ENCODE measurements at places on chromosomes 3 and 15. TPM values are rescaled to one million over a fixed set of nuclear protein-coding genes. Genes with fewer than 3 reads are reported as not detected.

Gene UBXN7
- 10.7 TPM for total RNA-seq

Gene C3orf80
- total RNA-seq = 4.8 TPM

GRCh38 chr3:190281308-190282051 is 40.8 kb downstream of the CLDN1 start:
- DNase-seq = no peak
- no peaks in the 10 kb centered on the region for H3K36me3 ChIP-seq
- no peak overlapping the region for H3K27ac ChIP-seq
- no peaks in the 10 kb centered on the region for H3K27me3 ChIP-seq
- H3K4me3 ChIP-seq = no peak overlapping the region

Gene C3orf85
- not detected for total RNA-seq

DNA sequence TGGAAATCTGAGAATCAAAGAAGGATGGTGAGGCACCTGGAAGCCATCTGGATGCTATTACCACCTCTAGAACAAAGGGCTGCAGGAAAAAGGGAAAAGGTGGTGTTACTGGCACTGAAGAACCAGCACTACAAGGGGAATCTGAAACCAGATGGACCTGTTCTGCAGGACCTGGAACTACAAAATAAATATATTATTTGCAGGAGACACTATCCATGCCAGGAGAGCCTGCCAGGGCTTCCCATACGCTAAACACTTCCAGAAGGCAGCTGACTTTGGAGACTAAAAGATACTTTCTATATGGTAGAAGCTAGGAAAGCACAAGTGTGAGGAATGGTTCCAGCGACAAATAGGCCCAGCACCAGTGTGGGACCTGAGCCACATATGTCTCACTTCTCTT is 83.4 kb upstream of the POU1F1 start:
- no peaks in the 10 kb centered on the region for H3K27me3 ChIP-seq
- no peak for DNase-seq
- H3K36me3 ChIP-seq = no peaks in the 10 kb centered on the region
- H3K27ac ChIP-seq = no peak overlapping the region

Gene ALPK3
- total RNA-seq = 1.9 TPM

GRCh38 chr3:59001675-59002074 is 48.1 kb downstream of the CFAP20DC start:
- no peak overlapping the region for H3K27ac ChIP-seq
- H3K36me3 ChIP-seq = no peaks in the 10 kb centered on the region
- no peak for DNase-seq
- H3K27me3 ChIP-seq = no peaks in the 10 kb centered on the region

GRCh38 chr15:63274427-63274826 is 3.0 kb upstream of the APH1B start:
- H3K4me1 ChIP-seq = peaks cover 5% of the 10 kb centered on the region
- no peaks in the 10 kb centered on the region for H3K27me3 ChIP-seq
- no peak overlapping the region for H3K27ac ChIP-seq
- no peak for DNase-seq
- no peaks in the 10 kb centered on the region for H3K36me3 ChIP-seq

Gene IL16
- 3.8 TPM for total RNA-seq

Gene TRH
- not detected for total RNA-seq

DNA sequence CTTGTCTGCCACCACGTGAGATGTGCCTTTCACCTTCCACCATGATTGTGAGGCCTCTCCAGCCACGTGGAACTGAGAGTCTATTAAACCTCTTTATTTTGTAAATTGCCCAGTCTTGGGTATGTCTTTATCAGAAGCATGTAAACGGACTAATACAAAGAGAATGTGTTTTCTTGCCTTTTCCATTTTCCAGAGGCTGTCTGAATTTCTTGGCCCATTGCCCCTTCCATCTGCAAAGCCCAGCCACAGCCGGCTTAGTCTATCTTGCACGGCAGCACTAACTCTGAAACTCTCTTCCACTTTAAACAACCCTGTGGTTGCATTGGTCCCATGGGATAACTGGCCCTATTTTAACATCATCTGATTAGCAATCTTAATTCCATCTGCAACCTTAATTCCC is 215.3 kb downstream of the LRTM1 start:
- no peaks in the 10 kb centered on the region for H3K27me3 ChIP-seq
- H3K4me1 ChIP-seq = no peaks in the 10 kb centered on the region
- DNase-seq = no peak
- no peak overlapping the region for H3K27ac ChIP-seq

Gene FBXL22
- total RNA-seq = 4.9 TPM

GRCh38 chr3:134795746-134796280 is 753 bp downstream of the EPHB1 start:
- no peaks in the 10 kb centered on the region for H3K36me3 ChIP-seq
- H3K27ac ChIP-seq = peak overlapping the region; percentile 53
- DNase-seq = no peak

DNA sequence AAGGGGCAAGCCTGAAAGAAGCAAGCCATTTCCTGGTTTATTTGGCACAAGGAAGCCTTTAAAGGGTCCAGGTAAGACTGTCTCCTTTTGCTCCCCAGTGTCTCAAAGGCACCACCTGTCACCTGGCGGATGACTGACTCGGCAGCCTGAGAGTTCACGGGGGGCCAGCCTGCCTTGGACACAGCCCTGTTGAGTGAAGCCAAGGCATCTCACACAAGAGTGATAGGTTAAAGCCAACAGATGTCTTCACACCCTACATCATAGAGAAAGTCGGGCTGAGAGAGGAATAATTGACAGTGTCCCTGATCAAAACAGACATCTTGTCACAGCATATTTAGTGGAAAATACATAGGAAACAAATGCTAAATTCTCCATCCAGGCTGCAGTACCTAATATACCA is 28.2 kb upstream of the LIPC start:
- no peaks in the 10 kb centered on the region for H3K36me3 ChIP-seq
- peaks cover 11% of the 10 kb centered on the region for H3K4me1 ChIP-seq
- no peak for DNase-seq
- no peak overlapping the region for H3K27ac ChIP-seq
- no peaks in the 10 kb centered on the region for H3K27me3 ChIP-seq

Gene CHCHD4
- 17.8 TPM for total RNA-seq

- H3K27ac ChIP-seq = no peak overlapping the region
- no peaks in the 10 kb centered on the region for H3K27me3 ChIP-seq
- H3K4me1 ChIP-seq = peaks cover 50% of the 10 kb centered on the region
- no peaks in the 10 kb centered on the region for H3K36me3 ChIP-seq
- DNase-seq = no peak
- no peak overlapping the region for H3K4me3 ChIP-seq
Observed at GRCh38 chr15:63236272-63236671, 41.1 kb upstream of the APH1B start.

- no peak overlapping the region for H3K4me3 ChIP-seq
- no peaks in the 10 kb centered on the region for H3K27me3 ChIP-seq
- no peak for DNase-seq
- no peaks in the 10 kb centered on the region for H3K4me1 ChIP-seq
Observed at GRCh38 chr15:67901922-67902321, 62.1 kb upstream of the RNU6-1 start.

DNA sequence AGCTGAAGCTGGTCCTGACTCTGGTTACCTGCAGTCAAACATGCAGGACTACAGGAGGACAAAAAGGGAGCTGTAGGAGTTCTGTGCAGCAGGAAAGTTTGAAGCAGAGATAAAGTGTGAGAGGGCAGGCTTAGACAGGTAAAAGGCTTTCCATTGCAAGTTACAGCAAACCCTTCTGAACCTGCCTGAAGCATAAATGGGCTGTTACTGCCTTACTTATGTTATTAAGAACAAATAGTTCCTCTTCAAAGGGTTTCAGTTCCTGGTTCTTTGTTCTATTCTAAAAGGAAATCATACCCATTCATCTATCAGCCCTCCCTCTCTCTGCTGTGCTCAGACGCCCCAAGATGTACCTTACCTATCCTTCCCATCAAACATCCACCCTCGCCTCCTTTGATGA is 52.4 kb upstream of the CACNA2D3 start:
- DNase-seq = no peak
- no peaks in the 10 kb centered on the region for H3K36me3 ChIP-seq
- H3K4me1 ChIP-seq = peaks cover 79% of the 10 kb centered on the region
- H3K4me3 ChIP-seq = no peak overlapping the region

GRCh38 chr3:41518626-41519025 is 319.3 kb downstream of the CTNNB1 start:
- no peaks in the 10 kb centered on the region for H3K36me3 ChIP-seq
- H3K27ac ChIP-seq = no peak overlapping the region
- no peak for DNase-seq

Gene RPL39L
- total RNA-seq = 18.4 TPM

Gene INKA1
- total RNA-seq = 19.8 TPM

Gene ZIC1
- not detected for total RNA-seq

GRCh38 chr15:66638377-66638776 is 63.7 kb upstream of the SMAD6 start:
- H3K4me3 ChIP-seq = no peak overlapping the region
- H3K4me1 ChIP-seq = no peaks in the 10 kb centered on the region
- DNase-seq = no peak
- H3K27ac ChIP-seq = no peak overlapping the region
- no peaks in the 10 kb centered on the region for H3K36me3 ChIP-seq

- H3K27ac ChIP-seq = no peak overlapping the region
- DNase-seq = no peak
- H3K4me1 ChIP-seq = no peaks in the 10 kb centered on the region
- no peak overlapping the region for H3K4me3 ChIP-seq
- H3K27me3 ChIP-seq = no peaks in the 10 kb centered on the region
- no peaks in the 10 kb centered on the region for H3K36me3 ChIP-seq
Observed at GRCh38 chr3:148716657-148717056, 19.0 kb downstream of the AGTR1 start.

DNA sequence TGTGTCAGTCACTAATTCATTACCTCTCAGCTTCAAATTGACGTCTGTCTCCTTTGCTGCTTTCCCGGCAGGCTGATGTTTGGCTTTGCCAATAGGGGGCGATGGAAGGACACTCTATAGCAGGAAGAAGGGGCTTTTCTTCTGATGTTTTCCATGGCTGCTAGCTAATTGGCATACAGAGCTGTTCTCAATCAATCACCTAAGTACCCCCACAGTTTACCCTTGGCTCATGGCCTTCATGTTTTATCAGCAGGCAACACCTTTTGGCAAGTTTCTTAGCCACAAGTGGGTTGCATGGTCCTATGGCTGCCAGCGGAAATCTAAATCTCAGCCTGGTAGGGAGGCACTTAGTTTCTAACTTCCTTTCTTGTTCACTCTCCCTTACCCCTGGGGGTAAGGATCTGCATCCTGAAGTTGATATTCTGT is 45.0 kb downstream of the ESYT3 start:
- no peak overlapping the region for H3K27ac ChIP-seq
- no peak overlapping the region for H3K4me3 ChIP-seq
- H3K36me3 ChIP-seq = no peaks in the 10 kb centered on the region
- no peaks in the 10 kb centered on the region for H3K4me1 ChIP-seq

GRCh38 chr15:92901995-92902394 is 1.9 kb downstream of the CHD2 start:
- peak overlapping the region; percentile 87 for H3K4me3 ChIP-seq
- no peaks in the 10 kb centered on the region for H3K36me3 ChIP-seq
- H3K27me3 ChIP-seq = no peaks in the 10 kb centered on the region
- H3K27ac ChIP-seq = peak overlapping the region; percentile 93

Gene ZNF774
- total RNA-seq = 1.7 TPM

Gene ANKUB1
- not detected for total RNA-seq

GRCh38 chr15:85005746-85006145 is 24.1 kb downstream of the PDE8A start:
- H3K4me3 ChIP-seq = no peak overlapping the region
- no peaks in the 10 kb centered on the region for H3K36me3 ChIP-seq
- no peaks in the 10 kb centered on the region for H3K27me3 ChIP-seq
- H3K4me1 ChIP-seq = no peaks in the 10 kb centered on the region

- no peaks in the 10 kb centered on the region for H3K4me1 ChIP-seq
- no peaks in the 10 kb centered on the region for H3K27me3 ChIP-seq
- H3K4me3 ChIP-seq = no peak overlapping the region
- no peaks in the 10 kb centered on the region for H3K36me3 ChIP-seq
Observed at GRCh38 chr3:31953091-31953490, 28.0 kb downstream of the OSBPL10 start.

- H3K36me3 ChIP-seq = no peaks in the 10 kb centered on the region
- DNase-seq = no peak
- no peaks in the 10 kb centered on the region for H3K4me1 ChIP-seq
- no peaks in the 10 kb centered on the region for H3K27me3 ChIP-seq
- H3K4me3 ChIP-seq = no peak overlapping the region
Observed at GRCh38 chr15:81957698-81958097, 88.1 kb downstream of the MEX3B start.

GRCh38 chr3:73868688-73869315 is 244.1 kb upstream of the PDZRN3 start:
- H3K36me3 ChIP-seq = no peaks in the 10 kb centered on the region
- no peaks in the 10 kb centered on the region for H3K27me3 ChIP-seq
- H3K4me1 ChIP-seq = no peaks in the 10 kb centered on the region
- no peak overlapping the region for H3K4me3 ChIP-seq

- no peak overlapping the region for H3K4me3 ChIP-seq
- H3K27ac ChIP-seq = peak overlapping the region; percentile 48
- DNase-seq = no peak
- H3K36me3 ChIP-seq = no peaks in the 10 kb centered on the region
- H3K27me3 ChIP-seq = no peaks in the 10 kb centered on the region
Observed at GRCh38 chr3:25478211-25478757, 50.2 kb downstream of the RARB start.

Gene ZCWPW2
- 0.53 TPM for total RNA-seq

DNA sequence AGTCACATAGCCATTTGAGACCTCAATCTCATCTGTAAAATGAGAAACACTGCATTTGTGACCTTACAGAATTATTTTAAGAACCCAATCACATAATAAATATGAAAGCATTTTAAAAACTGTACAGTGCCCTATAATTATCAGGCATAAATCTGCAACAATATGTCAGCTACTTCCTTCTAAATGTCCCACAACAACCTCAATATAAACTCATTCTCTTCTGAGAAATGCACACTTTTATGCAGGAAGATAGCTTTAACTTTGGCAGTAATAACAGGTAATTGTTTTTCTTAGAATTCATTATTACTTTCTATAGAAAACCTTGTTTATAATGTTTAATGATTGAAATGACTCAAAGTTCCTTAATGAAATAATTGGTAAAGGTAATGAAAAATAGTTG is 400.7 kb upstream of the AGTR1 start:
- no peak for DNase-seq
- H3K27me3 ChIP-seq = no peaks in the 10 kb centered on the region
- H3K27ac ChIP-seq = no peak overlapping the region
- no peak overlapping the region for H3K4me3 ChIP-seq
- no peaks in the 10 kb centered on the region for H3K4me1 ChIP-seq

Gene BFSP2
- total RNA-seq = not detected

DNA sequence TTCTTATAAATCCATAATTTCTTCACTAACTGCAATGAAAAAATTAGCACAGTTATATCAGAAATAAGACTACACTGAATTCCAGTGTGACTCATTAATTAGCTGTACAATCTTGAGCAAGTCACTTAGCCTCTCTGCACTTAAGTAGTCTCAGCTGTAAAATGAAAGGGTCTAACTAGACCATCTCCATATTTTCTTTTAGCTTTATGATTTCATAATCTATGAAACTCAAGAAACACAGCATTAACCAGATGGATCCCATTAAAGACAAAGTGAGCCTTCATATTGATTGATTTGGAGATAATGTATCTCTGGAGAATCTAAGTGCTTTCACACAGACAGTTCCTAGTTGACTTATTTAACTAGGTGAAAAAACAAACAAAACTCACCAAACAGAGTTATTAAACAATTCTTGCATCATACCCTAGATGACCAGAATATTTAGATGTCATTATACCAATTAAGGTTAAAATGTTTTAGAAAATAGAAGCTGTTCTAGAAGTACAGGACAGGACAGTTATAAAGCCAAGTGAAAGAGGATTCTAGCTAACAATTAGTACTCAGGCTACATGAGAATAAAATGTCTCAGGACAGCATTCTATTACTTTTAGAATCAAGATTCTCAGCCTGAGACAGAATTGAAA is 11.2 kb downstream of the CSNK1G1 start:
- H3K27ac ChIP-seq = no peak overlapping the region
- H3K36me3 ChIP-seq = no peaks in the 10 kb centered on the region
- H3K27me3 ChIP-seq = no peaks in the 10 kb centered on the region
- H3K4me3 ChIP-seq = no peak overlapping the region
- DNase-seq = no peak
